T-cell (primary cell): ENCODE measurements at places on chromosomes 1 and 21. TPM values are rescaled to one million over a fixed set of nuclear protein-coding genes. Genes with fewer than 3 reads are reported as not detected.
A peak's percentile ranks its signal among the peaks of the same experiment; 100 is the strongest.

ELF3 gene
- 1.2 TPM for total RNA-seq

LINGO4 gene
- 0.25 TPM for total RNA-seq

PDIK1L gene
- 19.8 TPM for total RNA-seq

ASPM gene
- total RNA-seq, result 0.41 TPM

TMIGD3 gene
- not detected for total RNA-seq

IL19 gene
- not detected for total RNA-seq

SLFNL1 gene
- 0.98 TPM for total RNA-seq

GRCh38 chr1:41673806-41674205 lies 189.3 kb upstream of the EDN2 start:
- peak; percentile 44 for DNase-seq

- no peak for DNase-seq
Measured at GRCh38 chr1:28466226-28466778, 39.5 kb upstream of the RCC1 start.

DNA sequence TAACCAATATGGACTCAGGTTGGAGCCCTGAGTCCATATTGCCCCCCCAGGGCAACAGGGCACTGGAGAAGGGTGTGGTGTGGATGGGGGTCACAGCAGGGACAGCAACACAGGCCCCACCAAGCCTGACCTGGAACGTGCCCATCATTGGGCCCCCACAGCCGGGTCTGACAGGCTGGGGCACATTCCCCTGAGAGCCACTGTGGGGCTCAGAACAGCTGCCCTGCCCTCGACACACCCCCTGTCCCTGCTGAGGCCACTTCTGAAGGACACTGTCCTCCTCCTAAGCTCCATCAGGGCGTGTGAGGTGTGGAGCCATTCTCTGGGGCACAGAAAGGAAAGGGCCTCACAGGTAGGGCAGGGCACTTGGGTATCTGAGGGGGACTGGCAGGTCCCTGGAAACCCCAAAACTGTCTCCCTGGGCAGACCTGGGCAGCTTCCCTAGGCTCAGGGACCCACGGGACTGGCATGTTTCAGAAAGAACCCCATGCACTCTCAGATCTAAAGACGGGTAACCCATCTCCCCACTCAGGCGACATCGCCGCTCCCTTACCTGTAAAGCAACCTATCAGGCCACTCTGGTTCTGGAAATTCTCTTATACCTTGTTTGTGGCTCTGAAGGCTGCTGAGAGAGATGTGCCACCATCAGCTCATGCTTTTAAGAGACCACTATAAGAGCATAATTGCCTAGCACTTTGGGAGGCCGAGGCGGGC lies 95.5 kb downstream of the DMRTB1 start:
- DNase-seq, result no peak

DNA sequence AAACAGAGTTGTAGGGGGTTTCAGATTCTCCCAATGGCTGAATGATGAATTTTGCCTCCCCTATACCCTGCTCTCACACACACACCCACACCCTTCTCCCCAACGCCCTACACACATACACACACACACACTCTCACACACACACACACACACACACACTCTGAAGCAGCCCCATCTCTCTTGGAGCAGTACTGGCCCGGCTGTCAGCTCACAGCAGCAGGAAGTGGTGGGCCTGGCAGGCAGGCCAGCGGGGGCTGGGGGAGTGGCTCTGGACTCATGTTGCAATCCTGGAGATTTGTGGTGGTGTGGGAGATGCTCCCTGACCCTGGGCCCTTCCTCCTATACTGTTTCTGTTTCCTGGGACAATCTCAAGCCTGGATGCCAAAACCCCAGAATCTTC lies 2.2 kb downstream of the IKBKE start:
- DNase-seq, result peak; percentile 15

DNA sequence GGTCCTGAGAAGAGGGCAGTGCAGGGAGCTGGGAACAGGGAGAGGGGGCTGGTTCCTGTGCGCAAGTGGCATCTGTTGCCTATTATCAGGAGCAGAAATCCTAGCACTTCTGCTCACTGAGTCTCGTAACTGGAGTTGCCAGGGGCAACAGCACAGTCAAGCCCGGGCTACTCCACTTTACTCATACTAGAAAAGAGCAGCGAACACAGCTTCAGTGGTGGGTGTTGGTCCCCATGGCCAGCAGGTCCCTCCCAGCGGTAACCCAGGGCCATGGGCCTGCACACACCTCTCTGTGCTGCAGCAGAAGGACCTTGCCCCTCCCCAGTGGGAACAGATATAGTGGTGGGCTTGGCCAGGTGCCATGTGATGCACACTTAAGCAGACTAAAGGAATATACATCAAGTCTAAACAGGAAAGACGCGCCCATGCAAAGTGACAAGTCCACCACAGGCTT lies 8.5 kb downstream of the PYCR2 start:
- no peak for DNase-seq

- no peak for DNase-seq
Measured at GRCh38 chr1:1299686-1300351, 7.9 kb downstream of the ACAP3 start.

DNA sequence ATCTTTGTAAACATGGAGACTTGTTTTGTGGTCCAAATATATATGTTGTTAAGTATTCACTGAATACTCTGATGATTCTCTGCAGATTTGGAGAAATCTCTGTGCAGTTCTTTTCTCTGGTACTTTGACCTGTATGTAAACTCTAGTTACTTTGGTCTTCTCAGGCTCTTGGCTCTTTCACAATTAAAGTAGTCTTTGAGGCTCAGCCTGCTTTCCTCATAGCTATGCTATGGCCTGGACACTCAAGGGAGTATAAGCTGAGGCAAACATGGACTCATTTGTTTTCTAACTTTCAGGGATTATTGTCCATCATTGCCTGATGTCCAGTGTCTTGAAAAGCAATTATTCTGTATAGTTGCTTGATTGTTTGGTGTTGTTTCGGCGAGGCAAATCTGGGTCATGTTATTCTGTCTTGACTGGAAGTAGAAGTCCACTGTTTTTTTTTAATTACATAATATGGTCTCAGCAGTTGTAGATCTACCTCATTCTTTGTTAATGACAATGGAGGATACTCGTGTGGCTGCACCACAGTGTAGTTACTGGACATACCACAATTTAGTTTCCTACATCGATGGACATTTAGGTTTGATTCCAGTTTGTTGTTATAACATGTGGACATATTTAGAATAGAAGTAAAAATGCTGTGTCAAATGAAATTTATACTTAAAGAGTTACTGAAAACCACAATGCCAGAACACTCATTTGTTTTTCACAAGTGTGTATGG lies 9.2 kb downstream of the PTBP2 start:
- DNase-seq, result no peak

DNA sequence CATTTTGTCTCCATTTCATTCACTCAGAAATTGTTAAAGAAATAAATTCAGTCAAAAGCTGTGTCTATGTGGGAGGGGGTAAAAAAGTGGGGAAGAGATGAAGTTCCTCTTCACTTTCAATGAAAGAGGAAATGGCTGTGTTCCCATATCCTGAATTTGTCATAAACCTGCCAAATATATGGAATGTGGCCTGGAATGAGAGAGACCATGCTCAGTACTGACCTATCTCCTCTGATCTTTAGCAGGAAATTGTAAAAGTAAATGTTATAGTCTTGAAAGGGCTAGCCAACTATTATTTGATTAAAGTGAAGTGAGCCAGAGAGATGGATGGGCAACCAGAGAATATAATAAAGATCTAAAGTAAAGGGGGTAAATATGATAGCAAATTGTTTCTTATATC lies 130.3 kb upstream of the C21orf91 start:
- no peak for DNase-seq

- DNase-seq, result no peak
Measured at GRCh38 chr1:94578856-94579255, 37.3 kb upstream of the F3 start.

DNA sequence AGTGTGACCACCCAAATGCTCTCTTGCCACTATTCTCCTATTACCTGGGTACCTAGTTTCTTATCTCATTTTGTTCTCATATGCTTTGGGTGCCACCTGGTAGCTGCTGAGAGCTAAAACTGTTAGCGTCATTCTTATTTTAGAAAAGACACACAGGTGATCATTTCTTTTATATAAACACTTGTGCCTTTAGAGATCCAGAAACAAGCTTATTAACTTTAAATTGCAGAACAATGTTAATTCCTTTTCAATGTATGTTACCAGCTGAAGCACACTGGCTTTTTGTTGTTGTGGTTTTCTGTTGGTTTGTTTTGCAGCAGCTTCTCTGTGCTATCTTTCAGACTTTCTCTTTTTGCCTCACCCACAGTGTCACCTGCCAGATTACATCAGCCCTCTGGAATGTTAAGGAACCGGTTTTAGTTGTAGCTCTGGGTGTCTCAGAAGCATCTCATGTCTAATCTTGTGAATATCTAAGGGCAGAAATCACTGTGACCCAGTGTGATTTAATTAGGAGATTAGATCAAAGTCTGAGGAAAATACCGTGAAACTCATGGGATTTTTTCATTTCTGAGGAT lies 43.4 kb upstream of the SLC19A2 start:
- DNase-seq, result no peak

DNA sequence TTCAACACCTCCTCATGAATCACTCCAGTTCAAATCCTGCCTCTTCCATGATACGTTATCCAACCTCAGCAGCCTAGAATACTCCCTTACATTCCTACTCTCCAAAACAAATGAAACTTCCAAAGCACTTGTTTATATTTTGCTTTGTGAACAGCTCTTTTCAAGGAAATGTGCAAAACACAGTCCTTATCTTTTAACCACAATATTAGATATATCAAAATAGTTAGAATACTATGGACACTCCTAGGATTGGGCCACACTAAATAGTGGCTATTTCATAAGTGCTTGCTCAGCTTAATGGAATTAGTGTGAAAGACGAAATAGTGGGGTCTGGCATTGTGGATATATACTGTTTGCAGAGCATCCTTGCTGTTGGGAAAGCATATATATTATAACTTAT lies 173.5 kb downstream of the ZC3H11B start:
- no peak for DNase-seq

DNA sequence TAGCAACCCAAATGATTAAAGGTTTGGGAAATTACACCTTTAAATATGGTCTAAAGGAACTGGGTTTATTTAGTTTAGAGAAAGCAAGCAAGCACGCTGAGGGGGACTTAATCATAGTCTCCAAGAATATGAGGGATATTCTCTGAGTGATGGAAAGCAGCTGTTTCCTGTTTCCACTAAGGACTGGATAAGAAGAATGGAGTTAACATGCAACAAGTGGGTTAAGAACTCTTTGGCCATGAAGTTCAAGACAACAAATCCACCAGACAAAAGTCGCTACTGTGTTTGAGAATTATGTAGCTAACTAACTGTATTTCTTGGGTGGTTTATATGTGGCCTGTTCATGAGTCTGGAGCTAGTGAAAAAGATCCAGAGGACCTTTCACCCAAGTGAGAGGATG lies 85.7 kb downstream of the TGFB2 start:
- no peak for DNase-seq

GRCh38 chr1:244180256-244180655 lies 129.2 kb downstream of the ZBTB18 start:
- DNase-seq, result no peak

GRCh38 chr1:108718927-108719655 lies 6.4 kb downstream of the FNDC7 start:
- DNase-seq, result no peak
